ENCODE measurements at places on chromosomes 3 and 15.

DNA sequence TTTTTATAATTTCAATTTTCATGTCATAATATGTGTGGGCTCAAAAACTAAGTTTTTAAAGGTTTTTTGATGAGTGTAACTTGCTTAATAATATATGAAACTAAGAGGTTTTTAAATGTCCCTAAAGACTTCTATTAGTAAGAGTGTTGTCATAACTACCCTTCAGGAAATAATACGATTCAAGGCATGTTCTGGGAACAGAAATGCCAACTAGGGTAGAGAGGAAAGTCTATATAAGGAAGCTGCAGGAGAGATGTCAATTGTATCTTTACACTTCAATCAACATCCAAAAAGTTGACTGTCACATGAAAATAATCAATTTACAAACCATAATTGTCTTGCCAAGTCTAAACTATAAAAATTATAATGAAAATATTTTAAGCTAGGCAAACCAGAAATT is 76.3 kb downstream of the SMARCC1 start:
- no peak for DNase-seq

- no peak for DNase-seq
Measured at GRCh38 chr3:60746043-60746638, 505.1 kb downstream of the FHIT start.

DNA sequence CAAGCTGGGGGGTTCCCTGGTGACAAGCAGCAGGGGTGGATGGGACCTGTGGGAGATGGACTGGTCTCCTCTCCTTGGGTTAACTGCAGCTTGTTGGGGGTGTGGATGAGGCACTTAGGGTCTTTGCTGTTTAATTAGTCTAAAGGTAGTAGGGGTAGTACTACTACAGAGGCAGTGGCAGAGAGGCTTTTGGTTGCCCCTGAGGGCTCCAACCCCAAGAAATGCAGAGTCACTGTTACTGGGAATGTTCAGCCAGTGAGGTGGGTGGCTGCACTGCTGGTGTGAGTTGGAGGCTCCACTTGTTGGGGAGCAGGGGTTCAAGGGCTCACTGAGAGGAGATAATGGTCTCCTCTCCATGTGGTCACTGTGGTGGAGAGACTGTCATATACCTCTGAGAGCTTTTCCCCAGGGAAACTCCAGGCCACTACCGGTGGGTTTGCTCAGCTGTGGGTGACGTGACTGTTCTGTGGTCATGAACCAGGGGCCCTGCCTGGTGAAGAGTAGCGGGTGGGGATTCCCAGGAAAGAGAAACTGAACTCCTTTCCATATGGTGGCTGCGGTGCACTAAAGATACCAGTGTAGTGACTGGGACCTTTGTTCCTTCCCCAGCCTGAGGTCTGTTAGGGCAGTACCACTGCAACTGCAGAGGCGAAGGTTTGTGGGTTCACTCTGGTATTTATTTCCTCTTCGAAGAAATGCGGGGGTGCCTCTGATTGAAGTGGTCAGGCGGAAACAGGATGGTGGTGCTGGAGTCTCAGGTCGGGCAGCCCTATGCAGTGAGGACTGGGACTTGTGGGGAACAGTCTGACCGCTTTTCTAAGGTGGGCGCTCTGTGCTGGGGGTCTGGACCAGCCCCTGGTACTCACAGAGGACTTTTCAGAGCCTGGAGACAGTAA is 68.9 kb upstream of the TNFSF10 start:
- no peak for DNase-seq

DNA sequence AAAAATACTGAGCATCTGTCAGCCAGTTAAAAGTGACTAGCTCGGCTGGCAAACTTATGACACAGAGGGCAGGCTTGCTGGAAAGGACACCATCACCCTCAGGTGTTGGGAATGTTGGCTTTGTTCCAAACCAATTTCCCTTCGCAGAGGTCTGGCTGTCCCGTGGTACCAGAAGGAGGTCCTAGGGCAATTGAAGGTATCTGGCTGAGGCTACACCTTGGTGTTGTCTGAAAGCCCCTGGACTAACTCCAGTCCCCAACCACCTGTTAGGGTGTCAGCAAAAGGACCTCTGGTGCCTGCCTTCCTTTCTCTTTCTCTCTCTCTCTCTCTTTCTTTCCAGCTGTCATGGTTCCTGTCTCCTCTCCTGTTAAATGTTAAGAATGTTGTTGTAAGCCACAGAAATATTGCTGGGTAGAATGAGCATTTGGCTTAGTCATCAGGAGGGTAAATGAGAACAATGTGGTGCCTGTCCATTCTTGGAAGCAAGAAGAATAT is 12.5 kb downstream of the PRR20G start:
- DNase-seq = no peak

DNA sequence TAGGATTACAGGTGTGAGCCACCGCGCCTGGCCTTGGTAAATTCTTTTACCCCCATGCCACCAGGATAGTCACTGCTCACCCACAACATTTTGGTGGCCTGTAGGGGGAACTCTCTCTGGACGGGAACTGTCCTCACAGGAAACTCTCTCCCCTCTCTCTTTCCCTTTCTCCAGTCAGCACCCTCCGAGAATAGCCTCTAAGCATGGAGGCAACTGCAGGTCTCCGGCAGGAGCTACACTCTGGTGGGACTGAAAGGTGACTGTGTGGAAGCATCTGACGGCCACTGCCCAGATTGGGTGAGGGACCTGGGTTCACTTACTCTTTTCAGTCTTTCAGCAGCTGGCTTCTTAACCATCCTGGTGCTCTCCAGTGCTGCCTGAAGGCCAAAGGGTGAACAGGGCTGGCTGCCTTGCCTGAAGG is 21.3 kb downstream of the TRANK1 start:
- DNase-seq = no peak

GRCh38 chr15:61681676-61682075 is 378.6 kb downstream of the VPS13C start:
- no peak for DNase-seq

DNA sequence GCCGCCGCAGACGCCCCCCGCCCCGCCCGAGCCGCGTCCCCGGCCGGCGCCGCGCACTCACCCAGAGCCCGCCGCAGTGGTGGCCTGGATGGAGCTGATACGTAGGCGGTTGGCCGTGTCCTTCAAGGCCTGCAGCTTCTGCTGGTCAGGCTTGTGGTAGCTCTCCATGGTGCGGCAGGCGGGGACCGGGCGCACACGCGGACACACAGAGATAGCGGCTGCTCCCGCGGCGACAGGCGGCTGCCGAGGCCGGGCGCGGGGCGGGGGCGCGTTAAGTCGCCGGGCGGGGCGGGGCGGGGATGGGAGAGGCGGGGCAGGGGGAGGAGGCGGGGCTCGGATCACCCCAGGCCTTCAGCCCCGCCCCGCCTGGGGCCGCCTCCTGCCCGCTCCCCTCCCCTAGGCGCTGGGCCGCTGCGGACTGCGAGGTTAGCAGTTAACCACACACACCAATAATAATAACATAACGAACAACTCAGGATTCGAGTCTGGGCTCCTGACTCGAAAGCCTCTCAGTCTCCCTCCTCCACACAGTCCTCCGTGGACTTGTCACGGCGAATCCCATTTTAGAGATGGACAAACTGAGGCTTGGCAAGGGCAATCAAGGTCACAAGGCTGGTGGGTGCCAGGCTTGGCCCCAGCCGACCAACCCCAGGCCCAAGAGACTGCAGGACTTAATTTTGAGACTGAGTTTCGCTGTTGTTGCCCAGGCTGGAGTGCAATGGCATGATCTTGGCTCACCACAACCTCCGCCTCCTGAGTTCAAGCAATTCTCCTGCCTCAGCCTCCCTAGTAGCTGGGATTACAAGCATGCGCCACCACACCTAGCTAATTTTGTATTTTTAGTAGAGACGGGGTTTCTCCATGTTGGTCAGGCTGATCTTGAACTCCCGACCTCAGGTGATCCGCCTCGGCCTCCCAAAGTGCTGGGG is at the start of gene TKT:
TKT (minus strand) TSS at position 248 of the 929 bp plus-strand sequence; CDS start at position 168, 80 bp downstream.
- DNase-seq = peak; percentile 96

GRCh38 chr15:28888302-28888894 is 2.6 kb downstream of the APBA2 start:
- DNase-seq = no peak

- no peak for DNase-seq
Measured at GRCh38 chr3:71570546-71570945, 13.0 kb downstream of the FOXP1 start.

DNA sequence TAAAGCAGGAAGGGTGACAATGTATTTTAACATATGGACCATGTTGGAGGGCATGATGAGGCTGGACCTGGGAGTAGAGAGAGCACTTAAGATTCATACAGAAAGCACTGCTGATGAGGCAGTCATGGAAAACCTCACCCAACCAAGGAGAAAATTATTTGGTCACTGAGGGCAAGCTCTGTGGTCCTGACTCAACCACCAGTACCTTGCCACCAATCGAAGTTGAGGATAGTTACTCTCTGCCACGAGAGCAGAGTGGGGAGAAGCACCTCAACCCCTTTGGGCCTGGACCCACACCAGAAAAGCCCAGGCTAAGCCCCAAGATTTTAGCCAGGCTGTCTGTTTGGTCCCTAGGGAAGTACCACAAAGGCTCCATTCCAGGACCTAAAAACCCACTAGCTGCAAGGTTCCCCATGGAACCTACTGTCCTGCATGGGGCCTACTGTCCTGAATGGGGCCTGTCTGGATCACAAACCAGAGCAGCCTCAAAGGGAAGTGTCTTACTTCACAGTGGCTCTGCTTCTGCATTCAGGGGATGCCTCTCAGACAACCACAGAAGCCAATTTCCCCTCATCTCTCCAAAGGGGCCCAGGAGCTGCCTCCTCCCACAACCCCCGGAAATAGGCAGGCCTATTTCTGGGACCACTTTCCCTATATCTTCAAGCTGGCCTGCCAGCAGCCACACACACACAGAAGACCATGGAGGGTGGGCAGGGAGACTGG is 4.2 kb downstream of the CCDC71 start:
- no peak for DNase-seq

DNA sequence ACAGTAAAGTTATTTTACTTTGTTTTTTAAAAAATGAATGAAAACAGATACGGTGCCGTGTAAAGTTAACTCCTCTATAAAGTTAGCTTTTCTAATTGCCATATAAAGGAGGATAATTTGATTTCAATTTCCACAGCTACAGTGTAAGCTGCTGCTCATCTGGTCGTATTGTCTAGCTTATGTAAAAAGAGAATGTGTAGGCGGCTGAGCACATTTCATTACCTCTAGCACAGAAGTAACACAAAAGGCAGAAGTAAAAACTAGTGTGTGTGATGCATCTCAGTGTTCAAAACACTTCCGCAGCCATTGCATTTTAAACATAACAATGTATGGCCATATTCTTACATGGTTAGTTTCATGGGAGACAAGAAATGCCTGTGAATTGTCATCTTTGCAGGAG is 105.0 kb upstream of the P2RY1 start:
- DNase-seq = no peak

- DNase-seq = no peak
Measured at GRCh38 chr3:115146032-115146417, 1.1 kb downstream of the ZBTB20 start.

- DNase-seq = no peak
Measured at GRCh38 chr3:535566-536416, 339.2 kb downstream of the CHL1 start.

DNA sequence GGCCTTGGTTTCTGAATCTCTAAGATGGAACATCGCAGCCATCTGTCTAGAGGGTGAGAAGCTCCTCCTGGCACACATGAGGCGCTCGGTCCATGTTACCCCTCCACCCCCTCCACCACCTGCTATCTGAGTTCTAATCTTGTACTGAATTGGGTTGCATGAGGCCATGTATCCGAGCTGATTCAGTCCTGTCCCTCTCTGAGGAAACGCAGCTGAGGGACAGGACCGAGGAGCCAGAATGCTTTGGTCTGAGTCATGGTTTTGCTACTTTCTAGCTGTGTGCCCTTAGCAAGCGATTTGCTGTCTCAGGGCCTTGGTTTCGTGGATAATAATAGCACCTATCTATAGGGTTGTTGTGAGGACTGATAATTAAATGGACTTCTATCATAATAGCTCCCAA is 87.8 kb upstream of the SEC13 start:
- no peak for DNase-seq

DNA sequence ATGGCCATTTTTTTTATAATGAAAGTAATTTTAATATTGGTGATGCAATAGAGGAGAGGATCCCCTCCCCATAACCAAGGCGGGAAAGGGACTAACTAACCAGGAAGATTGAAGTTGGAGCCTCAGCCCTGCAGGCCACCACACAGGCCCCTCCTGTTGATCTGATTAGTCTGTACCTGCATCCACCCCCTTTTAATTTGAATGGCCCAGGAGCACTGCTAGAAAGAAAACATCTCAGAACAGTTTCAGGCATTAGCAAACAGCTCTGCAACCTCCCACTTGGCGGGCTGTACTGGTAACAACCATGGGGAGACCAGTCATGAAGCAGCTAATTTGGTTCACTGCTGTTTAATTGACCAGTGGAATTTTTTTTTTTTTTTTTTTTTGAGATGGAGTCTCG is 10.3 kb downstream of the CAV3 start:
- DNase-seq = no peak

DNA sequence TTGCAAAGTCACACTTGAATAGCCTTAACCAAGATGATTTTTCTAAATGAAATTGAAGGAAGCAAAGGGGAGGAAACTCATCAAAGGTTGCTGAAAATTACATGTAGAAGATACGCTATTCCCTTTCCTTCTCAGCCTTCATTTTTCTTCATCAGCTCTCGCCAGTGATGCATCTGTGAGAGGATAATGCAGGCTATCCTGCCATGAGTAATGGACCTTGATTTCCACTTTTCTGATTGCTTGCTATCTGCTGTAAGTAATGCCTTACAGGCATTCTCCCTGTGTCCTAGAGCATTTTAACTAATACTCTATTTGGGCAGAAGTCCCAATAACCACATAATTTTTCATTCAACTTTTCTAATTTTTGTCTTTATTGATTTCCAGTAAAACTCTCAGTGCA is 162.6 kb downstream of the BBX start:
- DNase-seq = no peak

DNA sequence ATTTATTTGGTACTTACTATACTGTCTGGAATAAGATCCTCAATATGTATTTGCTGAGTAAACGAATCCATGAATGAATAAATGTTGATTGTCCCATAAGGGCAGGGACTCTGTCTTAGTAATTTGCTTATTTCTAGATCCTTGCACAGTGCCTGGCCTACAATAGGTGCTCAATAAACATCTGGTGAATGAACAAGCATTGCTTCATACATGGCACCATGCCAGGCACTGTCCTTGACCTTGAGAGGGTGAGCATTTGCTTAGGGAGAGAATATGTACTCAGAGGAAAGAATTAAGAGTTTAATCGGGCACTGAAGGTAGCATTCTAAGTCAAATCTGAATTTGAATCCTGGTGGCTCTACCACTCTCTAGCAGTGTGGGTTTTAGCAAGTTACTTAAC is 282.1 kb downstream of the THSD4 start:
- no peak for DNase-seq

DNA sequence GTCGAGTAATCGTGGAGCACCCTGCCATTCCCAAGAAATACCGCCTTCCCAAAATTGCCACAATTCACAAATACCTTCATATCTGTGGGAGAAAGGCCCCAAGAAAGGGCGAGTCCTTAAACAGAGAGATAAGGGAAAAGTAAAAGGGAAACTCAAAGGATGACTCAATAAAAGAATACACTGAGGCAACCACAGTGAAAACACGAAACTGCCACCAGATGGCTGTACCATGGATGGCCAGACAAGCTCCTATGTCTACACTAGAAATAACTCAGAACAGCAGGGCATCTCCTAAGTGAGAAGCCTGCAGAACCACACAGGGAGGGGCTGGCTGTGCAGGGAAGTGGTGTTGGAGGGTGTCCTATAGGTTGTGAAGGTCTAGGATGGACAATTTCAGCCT is 25.0 kb downstream of the SRGAP3 start:
- no peak for DNase-seq

- DNase-seq = peak; percentile 47
Measured at GRCh38 chr15:76905013-76905839, at the start of gene SCAPER. TSS of gene SCAPER (minus strand) at chr15:76905340. CDS start at chr15:76883817, 21,523 bp downstream.
